ENCODE measurements at places on chromosomes 7 and 10.

DNA sequence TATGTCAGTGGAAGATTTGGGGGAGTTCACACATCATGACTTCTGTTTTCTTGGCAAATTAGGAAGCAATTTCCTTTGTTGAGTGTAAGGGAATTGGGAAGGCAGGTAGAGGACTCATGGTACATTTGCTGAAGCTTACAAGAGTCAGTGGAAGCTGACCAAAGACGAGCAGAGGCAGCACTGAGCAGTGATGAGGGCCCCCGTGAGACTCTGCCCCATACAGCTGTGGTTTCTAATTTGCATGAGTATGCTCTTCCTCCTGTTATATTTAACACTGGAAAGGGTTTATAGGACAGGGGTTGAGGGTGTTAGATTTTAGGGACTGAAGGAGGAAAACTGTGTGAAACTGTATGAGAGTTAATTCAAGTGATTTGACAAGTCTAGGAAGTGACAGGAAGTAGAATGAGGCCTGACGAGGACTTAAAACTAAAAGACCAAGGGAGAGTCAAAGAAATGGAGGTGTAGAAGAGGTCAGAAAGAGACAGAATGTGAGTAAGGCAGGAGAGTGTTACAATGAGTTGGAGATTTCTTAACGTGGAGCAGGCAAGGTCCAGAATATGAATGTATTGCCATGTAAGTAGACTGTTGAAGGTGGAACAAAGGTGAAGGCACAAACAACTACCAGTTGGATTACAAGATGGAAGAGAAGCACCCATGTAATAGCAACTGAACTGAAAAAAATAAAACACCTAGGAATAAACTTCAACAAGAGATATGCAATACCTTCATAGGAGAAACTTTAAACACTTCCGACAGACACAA lies 23.5 kb upstream of the MRPS17 start:
- no peak for DNase-seq

DNA sequence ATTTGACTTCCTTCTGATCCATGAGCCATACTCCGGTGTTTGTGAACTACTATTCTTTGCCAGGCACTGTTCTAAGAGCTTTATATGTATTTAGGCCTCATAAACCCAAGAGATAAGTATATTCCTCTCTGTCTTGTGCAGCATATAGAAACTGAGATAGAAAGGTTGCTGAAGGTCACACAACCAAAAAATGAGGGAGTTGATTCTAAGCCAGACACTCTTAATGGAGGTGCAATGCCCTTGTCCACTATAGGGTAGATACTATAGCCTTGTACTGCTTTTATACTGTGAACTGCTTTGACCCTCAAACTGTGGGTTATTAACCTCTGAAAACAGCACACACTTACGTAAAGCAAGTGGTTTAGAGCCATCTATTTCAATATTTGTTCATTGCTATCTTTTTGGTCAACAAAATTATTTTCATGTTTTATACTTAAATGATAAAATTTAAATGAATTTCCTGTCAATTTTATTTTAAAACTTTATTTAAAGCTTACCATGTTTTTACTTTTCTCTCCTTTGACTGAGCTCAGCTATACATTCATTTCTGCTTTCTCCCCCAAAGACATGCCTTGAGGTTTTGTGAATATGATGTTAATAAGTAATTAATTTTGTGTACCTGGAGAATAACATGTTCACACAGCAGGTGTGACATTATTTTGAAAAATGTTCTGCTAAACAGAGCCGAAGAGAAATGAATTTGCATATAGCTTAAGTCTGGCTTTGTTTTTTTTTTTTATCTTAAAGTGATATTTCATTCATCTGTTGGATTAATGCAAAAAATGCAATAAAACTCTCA lies 687.3 kb downstream of the DNAJB9 start:
- no peak for DNase-seq

GRCh38 chr7:55032069-55032699 lies 13.4 kb downstream of the EGFR start:
- DNase-seq: no peak

GRCh38 chr10:124496620-124497019 lies 35.0 kb downstream of the LHPP start:
- no peak for DNase-seq

DNA sequence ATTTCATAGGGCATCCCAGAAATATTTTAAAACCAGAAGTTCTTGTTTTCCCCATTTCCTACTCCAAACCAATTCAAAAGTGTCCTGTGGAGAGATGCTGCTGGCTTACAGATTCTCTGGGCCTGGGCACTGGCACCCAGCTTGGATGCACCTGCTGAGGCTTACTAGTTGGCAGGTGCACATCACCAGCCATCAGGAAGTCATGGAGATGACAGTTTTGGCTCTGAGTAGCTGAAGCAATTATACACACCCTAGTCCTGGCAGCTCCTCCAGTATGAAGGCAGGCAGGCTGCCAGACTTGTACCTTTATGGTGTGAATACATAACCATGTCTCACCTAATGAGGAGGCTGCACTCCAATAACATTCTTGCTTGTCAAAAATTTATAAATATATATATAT lies 276.6 kb upstream of the GHITM start:
- DNase-seq: no peak

DNA sequence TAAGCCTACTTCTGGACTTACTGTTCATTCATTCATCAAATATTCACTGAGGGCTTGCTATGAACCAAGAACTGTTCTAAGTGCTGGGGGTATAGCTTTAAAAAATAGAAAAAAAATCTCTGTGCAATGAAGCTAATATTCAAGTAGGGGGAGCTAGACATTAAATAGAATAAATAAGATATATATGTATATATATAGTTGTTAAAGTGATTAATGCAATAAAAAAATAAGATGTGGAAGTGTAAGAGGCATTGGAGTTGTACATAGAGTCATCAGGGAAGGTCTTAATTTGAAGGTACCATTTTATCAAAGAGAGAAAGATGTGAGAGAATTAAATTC lies 181.2 kb upstream of the AGR3 start:
- DNase-seq: no peak

DNA sequence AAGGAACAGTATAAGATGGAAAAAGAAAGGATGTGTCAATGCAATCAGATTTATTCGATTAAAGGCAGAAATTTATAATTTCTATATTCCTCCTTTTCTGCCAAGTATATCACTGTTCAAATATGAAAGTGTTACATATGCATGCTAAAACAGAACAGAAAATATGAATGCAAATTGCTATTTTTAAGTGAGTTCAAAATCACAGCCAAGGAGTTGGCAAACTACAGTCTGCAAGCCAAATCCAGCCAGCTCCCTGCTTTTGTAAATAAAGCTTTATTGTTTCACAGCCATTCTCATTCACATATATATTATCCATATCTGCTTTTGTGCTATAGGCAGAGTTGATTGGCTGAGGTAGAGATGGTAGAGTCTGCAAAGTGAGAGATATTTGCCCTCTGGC lies 747.2 kb downstream of the ANKRD7 start:
- no peak for DNase-seq

- no peak for DNase-seq
Measured at GRCh38 chr10:83806717-83807116, 332.6 kb upstream of the GHITM start.
